GM04503 (cell line): ENCODE measurements at places on chromosomes 4 and X.

DNA sequence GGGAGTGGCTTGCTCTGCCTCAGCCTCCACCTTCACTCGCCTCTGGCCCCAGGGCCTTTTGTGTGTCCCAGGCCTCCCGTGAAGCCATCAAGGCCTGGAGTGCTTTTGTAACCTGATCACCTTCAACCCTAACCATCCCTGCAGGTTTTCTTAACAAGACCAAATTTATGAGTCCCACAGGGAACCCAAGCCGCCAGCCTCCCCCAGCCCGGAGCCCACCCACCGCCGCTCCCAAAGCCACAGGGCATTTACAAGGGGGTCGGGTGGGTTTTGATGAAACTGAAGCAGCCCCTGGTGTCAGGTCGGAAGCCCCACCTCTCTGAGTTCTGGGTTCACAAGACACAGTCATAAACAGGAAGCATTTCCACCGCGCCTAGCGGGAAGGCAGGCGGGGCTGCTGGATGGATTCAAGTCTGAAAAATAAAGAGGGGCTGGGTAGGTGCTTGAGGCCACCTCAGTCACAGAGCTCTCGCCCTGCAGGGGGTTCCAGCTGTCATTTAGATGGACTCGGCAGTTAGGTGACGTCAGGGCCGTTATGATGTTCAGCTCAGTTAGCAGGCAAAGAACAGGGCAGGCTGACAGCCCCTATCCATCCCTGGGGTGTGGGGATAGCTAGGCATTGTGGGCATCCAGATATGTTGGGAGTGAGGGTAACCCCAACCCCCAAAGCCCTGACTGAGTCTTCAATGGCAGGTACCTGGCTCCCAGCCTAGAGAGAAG, 128.5 kb downstream of the BCOR start:
- no peak for DNase-seq

GRCh38 chrX:70134116-70134477, 850 bp downstream of the IGBP1 start:
- DNase-seq, result peak; percentile 3

DNA sequence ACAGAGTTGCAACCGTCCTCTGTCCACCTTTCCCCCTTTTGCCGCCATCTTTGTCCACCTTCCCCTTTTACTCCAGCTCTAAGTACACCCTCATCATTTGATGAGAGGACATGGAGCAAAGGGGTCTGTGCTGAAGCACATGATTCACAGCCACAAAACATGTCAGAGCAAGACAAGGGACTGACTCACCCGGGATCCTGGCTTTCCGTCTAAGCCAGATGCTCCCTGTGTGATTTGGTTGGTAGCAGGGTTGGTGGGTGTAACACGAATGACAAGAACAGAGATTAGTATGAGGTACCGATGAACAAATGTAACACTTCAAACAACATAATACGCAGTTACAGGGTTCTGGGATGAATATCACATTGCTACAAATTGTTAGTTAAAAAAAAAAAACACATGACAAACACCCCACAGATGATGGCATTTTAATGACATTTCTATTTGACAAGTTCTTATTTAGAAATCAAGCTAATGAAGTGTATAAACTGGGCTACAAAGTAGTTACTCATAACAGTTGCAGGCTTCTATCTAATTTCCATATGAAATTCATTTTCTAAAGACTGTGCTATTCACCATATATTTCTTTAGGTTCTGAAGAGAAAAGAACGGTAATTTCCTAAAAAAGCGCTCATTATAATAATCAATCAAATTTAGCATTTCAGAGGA, 71.4 kb upstream of the ETNPPL start:
- DNase-seq, result no peak

- no peak for DNase-seq
Measured at GRCh38 chrX:68499543-68500504, 973 bp downstream of the YIPF6 start.

DNA sequence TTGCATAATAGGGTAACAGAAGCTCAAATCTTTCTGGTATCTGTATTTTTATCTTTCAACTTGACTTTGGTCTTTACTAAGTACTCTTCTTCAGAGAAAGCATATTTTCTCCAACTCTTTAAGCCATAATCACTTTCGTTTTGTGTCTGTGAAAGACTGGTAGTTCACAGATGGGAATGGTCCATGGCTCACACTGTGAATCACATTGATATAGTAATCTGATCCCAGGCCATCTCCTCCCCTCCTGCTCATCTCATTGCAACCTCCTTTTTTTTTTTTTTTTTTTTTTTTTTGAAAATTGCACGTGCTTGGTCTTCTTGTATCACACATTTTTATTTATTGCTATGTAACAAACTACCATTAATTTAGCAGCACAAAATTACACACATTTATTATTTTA, 694.5 kb upstream of the SLIT2 start:
- DNase-seq, result no peak

- DNase-seq, result no peak
Measured at GRCh38 chrX:75155447-75155826, 646 bp downstream of the ABCB7 start.
